ENCODE measurements at places on chromosomes 1 and 21. TPM values are rescaled to one million over a fixed set of nuclear protein-coding genes. Genes with fewer than 3 reads are reported as not detected.

The LRRC38 gene
- total RNA-seq: 0.50 TPM

The GNL2 gene
- total RNA-seq: 104 TPM

The RNU1-3 gene
- under 0.01 TPM for total RNA-seq

The OR2L8 gene
- total RNA-seq: 0.25 TPM

The FAM20B gene
- 62.1 TPM for total RNA-seq

The NGF gene
- 7.9 TPM for total RNA-seq

The SLC44A3 gene
- 1.2 TPM for total RNA-seq

The OR2L13 gene
- total RNA-seq: not detected

The ATP1B1 gene
- 34.9 TPM for total RNA-seq

The LDLRAD1 gene
- total RNA-seq: not detected

Measured in uterine smooth muscle cell (primary cell).